ENCODE measurements at places on chromosomes 4 and X.

DNA sequence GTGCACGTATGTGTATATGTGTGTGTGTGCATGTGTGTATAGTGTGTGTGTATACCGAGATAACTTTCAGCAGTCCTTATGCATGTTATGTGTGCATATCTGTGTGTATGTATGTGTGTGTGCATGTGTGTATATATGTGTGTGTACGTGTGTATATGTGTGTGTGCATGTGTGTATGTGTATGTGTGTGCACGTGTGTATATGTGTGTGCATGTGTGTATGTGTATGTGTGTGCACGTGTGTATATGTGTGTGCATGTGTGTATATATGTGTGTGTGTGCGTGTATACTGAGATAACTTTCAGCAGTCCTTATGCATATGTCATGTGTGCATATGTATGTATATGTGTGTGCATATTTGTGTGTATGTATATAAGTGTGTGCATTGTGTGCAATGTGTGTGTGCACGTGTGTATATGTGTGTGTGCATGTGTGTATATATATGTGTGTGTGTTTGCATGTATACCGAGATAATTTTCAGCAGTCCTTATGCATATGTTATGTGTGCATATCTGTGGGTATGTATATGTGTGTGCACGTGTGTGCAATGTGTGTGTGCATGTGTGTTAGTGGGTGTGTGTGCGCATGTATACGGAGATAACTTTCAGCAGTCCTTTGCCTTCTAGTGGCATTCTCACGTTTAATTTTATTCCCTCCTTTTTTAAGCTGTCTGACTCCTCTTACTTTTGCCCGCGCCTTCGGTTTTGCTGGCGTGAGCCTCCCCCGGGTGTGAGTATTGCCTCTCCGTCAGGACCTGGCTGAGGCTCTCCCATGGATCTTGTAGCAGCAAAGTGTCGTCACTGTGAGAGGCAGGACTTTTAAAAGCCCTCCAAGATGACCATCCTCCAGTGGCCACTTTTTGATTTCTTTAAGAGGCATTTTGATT is 99.6 kb upstream of the SHOX start:
- no peak for DNase-seq

- DNase-seq = peak; percentile 39
Measured at GRCh38 chrX:7586126-7586525, 256.8 kb upstream of the VCX start.

GRCh38 chrX:16796298-16796697 is 10.0 kb downstream of the TXLNG start:
- DNase-seq = no peak

DNA sequence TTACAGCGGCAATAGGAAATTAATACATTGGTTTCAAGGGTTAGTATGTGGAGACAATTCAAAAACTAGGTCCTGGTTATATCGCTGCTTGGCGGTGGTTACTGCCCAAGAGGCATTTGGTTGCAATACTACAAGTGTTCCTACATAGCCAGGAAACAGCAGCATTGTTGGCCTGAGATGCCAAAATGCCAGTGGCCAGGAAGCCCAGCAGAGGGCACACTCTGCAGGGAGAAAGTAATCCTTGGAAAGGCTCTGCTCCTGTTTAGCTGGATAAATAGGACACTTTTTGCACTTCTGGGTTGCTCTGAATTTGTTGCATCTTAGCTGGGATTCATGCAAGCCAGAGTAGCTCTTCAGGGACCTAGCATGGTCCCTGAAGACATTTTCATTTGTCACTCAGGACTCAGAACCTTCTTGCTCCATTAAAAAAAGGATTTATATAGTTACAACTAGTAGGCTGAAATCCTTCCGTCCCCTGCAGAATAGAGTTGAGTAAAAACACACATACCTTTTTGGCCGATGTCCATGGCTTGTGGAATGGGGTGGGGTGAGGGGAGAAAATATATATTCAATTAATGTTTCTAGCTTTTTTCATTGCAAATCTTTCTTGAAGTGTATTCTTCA is 8.1 kb upstream of the GPR119 start:
- DNase-seq = peak; percentile 62
